ENCODE measurements at places on chromosomes 2 and 18.

DNA sequence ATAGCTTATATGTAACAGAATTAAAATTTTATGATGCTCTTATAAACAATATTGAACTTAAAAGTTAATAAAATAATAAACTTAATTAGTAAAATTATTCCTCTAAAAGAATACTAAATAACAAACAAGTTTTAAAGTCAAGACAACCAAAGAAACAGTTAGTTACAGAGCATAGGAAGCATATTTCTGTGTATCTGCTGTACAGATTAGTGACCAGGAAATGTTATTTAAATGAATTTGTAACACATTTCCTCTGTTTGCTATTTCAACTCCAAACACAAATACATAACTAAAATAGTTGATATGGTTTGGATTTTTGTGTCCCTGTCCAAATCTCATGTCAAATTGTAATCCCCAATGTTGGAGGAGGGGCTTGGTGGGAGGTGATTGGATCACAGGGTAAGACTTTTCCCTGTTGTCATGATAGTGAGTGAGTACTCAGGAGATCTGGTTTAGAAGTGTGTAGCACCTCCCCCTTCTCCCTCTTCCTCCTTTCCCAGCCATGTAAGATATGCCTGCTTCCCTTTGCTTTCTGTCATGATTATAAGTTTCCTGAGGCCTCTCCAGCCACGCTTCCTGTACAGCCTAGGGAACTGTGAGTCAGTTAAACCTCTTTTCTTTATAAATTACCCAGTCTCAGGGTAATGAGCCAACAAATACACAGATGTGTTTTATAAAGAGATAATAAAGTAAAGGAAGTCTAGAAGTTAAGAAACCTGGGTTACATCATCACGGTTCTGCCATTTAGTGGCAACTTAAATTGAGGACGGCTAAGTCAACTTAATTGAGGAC is 51.8 kb downstream of the ROCK2 start:
- DNase-seq: no peak

GRCh38 chr2:163943403-163944346 is 207.9 kb upstream of the FIGN start:
- DNase-seq: no peak

DNA sequence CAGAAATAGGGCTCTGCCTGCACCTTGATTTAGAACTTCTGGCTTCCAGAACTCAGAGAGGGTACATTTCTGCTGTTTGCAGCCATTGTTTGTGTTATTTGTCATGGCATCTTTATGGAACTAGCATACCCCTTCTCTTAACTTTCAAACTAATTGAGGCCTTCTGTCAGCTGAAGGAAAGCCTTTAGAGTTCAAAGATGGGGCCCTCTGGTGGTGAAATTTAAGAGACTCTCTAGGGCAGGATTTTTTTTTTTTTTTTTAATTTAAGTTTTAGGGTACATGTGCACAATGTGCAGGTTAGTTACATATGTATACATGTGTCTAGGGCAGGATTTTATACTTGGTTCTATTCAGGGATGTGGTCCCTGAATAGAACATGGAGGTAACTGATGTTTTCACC is 260.6 kb upstream of the LINC00305 start:
- no peak for DNase-seq

DNA sequence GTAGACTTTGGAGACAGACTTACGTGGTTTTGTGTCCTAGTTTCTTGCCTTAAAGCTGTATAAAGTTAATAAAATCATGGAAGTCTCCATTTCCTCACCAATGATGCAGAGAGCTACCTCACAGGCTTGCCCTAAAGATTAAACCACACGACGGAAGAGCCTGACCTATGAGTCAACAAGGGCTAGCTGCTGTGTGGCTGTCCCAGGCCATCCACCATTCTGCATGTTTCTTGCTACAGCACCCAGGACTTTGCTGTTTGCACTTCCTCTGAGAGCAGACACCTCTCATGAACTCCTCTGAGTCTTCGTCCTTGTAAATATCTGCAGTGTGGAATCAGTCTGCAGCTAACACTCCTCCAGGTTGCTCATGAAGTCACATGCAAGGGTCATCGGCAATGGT is 160.0 kb upstream of the TRIB2 start:
- no peak for DNase-seq

- no peak for DNase-seq
These were observed 899.5 kb upstream of the KLHL29 start for GRCh38 chr2:22485486-22485885.

GRCh38 chr2:215644233-215644897 is 208.5 kb upstream of the FN1 start:
- DNase-seq: no peak

DNA sequence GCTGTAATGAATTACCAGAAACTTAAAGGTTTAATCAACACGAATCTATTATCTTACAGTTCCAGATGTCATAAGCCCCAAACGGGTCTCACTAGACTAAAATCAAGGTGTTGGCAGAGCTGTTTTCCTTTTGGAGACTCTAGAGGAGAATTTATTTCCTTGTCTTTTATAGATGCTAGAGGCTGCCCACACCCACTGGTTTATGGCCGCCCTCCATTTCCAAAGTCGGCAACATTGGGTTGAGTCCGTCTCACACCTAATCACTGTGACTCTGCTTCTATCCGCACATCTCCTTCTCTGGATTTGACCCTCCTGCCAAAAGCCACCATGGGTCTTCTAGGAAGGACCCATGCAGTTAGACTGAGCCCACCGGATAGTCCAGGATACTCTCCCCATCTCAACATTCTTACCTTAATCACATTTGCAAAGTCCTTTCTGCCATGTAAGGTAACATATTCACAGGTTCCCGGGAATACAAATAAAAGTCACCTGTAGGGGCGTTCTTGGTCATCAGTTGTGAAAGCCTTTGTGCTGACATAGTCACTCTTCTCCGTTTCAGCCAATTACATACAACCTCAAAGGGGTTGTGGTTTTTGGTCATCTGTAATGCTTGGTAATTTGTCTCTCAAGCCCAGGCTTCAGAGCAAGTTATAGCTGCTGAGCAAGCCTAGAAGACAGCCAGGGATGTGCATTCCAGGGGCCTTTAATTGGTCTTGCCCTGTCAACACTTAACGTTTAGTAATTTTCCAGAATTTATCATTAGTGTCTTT is 179.4 kb downstream of the ANTXR1 start:
- DNase-seq: no peak

DNA sequence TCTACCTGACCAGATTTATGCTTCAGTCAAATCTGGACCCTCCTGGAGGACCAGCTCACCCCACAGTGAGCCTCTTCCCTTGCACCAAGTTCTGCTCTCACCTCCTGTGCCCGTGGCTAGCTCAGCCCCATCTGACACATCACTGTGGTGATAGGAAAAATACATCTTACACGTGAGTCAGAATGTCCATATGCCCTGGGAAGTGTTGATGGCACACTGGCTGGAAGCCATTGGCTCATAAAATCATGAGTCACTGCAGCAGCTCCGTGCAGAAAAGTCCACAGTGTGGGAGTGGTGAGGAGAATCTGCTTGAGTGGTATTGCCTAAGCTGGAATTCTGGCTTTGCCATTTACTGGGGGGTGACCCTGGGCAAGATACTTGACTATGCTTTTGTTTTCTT is 42.6 kb upstream of the RAPGEF4 start:
- DNase-seq: no peak

DNA sequence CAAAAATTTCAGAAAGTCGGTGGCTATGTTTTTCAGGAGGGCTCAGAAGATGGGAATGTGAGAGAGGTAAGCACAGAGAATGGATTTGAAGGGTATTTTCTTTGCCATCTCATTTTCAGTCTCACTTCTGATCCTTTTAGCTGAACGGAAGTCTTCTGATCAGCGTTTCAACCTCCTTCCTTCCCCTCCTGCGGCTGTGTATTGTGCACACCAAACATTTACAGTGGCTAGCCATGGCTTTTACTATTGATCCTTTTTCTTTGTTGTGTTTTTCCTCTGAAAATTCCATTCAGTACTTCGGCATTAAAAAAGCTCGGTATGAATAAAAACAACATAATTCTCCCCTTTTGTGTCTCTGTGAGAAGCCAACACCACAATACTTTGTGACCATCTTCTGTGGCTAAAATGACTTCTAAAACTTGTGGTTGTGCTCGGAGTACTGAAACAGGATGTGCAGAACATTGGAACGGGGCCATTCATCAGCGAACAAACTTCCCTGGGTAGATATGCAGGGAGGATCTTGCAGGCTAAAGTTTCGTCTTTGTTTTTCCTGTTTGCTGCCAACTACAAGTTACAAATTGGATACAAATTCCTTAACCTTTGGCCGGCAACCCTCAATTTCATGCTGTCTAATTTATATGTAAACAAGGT is 260.8 kb upstream of the FAM98A start:
- peak; percentile 4 for DNase-seq

- DNase-seq: no peak
These were observed 25.2 kb upstream of the STON1 start for GRCh38 chr2:48504647-48505327.

- DNase-seq: no peak
These were observed 104.2 kb downstream of the SH3BP4 start for GRCh38 chr2:235055891-235056516.

- DNase-seq: no peak
These were observed 235.6 kb upstream of the MYT1L start for GRCh38 chr2:2566396-2567323.

DNA sequence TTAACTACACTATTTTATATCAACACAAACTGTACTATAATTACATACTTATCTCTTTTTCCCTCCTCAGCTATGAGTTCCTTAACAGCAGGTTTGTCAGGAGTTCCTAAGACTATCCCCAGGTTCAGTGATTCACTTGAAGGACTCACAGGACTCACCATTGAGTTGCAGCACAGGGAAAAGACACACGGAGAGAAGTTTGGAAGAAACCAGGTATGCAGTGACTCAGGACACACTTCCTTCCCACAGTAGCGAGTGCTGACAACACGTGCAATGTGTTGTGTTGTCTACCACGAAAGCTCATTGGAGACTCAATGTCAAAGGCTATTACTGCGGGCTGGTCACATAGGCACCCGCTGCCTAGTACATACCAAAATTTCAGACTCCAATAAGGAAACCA is 32.0 kb downstream of the MGAT4A start:
- DNase-seq: no peak

- DNase-seq: no peak
These were observed 75.7 kb upstream of the OTOS start for GRCh38 chr2:240216167-240216566.

DNA sequence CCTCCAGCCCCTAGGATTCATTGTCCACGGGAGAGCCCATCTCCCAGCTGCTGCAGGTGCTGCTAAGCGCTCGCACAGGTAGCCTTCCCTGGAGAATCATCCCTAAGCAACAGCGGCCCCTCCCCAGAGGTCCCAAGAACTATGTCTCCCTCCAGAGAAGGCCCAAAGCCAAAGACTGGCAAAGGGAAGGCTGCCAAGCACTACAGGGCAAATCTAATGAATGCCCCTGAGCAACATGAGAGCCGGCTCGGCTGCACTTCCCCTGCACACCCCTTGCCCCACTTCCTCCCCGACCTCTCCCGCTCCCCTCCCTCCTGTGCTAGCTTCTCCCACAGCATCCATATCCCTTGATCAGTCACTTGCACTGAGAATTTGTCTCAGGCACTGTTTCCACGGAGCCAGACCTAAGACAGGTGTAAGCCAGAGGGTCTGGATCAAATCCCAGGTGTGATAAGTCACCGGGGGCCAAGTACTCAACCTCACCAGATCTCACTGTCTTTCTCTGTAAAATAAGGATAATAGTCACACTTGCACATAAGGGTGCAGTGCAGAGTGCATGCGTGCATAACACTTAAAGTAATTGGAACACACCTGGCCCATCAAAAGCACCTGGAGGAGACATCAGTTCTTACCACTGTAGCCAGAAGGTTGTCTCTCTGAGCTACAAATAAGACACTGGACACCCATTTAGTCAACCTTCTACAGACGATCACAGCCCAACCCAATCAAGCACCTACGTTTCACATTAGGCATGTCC is 20.1 kb upstream of the COL6A3 start:
- DNase-seq: no peak

DNA sequence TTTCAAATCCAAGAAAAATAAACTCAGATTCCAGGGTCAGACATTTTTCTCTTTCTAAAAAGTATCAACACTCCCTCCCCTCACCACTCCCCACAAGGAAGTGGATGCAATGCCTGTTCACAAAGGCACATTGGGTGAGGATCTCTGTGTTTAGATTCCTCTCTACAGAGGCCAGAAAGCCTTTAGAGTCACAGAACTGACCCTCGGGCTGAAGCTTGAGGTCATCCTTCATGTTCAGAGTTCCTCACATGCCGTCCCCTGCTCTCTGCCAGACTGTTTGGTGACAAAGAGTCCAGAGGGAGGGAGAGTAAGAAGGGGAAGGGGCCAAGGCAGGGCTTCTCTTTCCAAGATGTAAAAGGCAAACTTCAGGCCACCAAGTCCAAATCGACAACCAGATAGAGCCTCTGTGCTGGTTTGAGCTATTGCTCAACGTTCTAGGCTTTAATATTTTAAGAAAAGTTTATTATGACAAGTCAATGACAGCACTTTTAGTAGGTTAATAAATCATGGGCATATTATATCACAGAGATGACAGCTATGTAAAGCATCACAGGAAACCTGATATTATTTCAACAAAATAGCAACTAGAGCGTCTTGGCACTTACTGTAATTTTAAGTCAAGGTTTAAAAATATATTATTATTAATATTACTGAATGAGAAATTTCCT is 269.4 kb downstream of the ETAA1 start:
- DNase-seq: no peak

DNA sequence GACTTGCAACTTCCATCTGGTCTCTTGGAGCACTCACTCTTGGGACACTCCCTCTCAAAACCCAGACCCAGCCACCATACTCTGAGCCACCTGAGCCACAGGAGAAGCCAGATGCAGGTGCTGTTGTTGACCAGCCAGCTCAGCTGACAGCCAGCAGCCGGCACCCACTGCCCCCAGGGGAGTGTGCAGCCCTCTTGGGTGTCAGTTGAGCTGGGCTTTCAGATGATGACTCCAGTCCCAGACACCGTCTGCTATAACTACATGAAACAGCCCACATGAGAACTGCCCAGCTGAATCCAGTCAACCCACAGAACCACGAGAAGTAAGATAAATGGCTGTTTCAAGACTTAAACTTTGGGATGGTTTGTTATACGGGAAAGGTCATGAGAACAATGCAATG is 10.7 kb upstream of the IGFBP2 start:
- no peak for DNase-seq

DNA sequence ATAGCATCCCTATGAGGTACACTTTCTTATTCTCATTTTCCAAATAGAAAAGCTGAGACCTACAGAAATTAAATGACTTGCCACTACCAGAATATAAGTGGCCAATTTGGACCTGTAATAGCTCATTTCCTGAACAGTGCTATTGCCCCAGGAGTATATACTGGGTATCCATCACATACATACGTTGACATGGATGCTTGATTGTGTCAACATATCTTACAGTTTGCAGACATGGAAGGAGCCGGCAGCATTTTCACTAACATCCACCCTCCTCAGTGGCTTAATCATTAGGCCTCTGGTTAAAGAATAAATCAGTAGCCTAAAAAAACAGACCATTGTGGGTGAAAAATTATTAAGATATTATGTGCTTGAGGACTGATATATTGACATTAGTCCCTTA is 829.3 kb downstream of the LRP1B start:
- DNase-seq: no peak

DNA sequence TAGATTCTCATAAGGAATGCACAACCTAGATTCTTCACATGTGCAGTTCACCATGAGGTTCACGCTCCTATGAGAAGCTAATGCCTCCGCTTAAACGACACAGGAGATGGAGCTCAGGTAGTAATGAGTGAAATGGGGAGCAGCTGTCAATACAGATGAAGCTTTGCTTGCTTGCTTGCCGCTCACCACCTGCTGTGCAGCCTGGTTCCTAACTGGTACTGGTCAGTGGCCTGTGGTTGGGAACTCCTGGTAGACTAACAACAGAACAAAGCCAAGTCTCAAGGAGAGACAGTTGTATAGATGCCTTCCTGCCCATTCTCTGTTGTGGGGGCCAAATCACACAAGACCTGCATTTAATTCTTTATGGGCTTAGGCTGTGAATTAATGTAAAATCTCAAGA is 449.2 kb upstream of the TNP1 start:
- DNase-seq: no peak
